Spinal cord (tissue), 10 donors: ENCODE measurements at places on chromosomes 6 and 20.

- DNase-seq: no peak
Observed at GRCh38 chr6:42911171-42912021, 4.5 kb upstream of the PTCRA start.

GRCh38 chr20:14951105-14951504 is 613.7 kb upstream of the FLRT3 start:
- DNase-seq: no peak

DNA sequence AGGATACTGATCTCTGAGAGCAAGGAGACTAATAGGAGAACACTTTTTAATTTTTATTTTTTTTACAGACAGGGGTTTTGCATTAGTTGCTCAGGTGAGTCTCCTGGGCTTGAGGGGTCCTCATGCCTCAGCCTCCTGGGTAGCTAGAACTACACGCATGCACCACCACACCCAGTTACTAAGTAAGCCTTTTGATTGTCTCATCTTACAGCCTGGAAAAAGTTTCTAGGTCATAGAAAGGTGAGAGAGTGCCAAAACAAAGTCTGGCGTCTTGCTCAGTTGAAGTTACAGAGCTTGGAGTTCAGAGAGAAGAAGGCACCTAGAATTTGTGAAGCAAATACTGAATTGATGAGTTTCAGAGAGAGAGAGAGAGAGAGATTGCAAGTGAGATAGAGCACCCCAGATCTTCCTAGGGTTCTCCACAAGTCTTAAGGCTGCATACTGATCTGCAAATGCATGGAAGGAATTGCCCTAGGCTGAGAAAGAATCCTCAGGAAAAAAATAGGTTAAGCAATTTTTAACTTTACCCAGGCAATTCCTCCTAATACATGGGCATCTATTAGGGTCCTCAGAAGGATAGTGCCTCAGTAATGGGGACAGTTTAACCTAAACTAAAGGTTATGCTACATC is 37.6 kb upstream of the PHIP start:
- no peak for DNase-seq

GRCh38 chr20:33977535-33977934 is 16.2 kb upstream of the RALY start:
- DNase-seq: no peak

- no peak for DNase-seq
Observed at GRCh38 chr6:100210137-100211117, 216.4 kb upstream of the MCHR2 start.

GRCh38 chr20:9839626-9840025 is 750 bp upstream of the PAK5 start:
- DNase-seq: no peak

- DNase-seq: no peak
Observed at GRCh38 chr20:61805365-61805764, 260.3 kb downstream of the TAF4 start.

DNA sequence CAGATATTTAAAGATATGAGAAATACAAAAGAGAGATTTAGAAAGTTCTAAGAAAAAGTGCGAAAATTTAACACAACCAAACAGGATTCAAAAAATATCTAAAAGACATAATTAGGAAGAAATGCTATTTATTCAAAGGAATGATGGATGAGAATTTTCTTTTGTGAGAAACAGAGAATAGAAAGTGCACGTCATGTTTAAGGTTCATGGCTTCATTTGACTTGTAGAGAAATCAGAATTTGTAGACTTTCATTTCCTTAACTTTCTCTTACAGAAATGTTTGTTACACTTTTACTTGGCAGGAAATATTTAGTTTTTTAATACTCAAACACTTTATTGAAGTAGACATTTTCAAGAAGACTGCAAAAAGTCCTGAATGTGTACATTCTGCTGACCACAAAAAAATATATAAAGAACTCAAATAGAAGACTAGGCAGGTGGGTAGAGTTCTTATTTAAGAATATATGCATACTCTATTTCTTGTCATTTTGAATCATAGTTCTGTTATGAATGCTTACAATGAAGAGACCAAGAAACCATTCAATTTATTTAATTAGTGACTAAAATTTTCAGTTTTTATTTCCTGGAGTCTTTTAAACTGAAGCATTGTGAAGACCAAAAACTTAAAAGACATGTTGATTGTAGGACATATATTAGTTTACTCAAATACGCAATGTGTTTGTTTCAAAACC is 710.5 kb upstream of the HS3ST5 start:
- DNase-seq: no peak

- DNase-seq: no peak
Observed at GRCh38 chr20:63750807-63751470, 11.4 kb downstream of the SLC2A4RG start.
